WERI-Rb-1 (cell line): ENCODE measurements at places on chromosomes 12 and 14.

DNA sequence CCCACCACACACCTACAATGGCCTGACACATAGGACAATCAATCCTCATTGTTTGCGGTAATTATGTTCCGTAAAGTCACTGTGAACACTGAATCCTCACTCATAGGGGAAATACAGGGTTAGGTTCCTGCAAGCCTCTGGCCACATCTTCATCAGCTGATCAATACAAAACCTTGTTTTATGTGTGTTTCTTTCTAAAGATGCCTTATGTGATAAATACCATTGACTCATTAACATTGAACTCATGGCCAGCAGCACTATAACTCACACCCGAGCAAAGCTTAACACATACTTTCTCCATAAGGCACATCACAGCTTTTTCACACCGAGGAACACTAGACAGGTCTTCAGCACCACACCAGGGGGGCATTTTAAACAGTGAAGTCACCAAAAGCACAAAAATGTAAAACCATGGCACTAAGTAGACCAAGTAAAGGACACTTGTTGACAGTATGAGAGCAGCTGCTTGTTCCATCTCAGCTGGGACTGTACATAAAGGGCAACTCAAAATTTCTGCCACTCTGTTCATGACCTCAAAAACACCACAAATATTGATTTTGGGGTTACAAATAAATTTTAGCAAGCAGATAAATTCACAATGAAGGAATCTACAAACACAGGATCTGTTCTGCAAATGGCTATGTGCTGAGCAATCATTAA lies 60.5 kb downstream of the ESR2 start:
- DNase-seq, result no peak

- DNase-seq, result peak; percentile 20
These were observed 54.5 kb upstream of the FRS2 start for GRCh38 chr12:69415471-69416275.

DNA sequence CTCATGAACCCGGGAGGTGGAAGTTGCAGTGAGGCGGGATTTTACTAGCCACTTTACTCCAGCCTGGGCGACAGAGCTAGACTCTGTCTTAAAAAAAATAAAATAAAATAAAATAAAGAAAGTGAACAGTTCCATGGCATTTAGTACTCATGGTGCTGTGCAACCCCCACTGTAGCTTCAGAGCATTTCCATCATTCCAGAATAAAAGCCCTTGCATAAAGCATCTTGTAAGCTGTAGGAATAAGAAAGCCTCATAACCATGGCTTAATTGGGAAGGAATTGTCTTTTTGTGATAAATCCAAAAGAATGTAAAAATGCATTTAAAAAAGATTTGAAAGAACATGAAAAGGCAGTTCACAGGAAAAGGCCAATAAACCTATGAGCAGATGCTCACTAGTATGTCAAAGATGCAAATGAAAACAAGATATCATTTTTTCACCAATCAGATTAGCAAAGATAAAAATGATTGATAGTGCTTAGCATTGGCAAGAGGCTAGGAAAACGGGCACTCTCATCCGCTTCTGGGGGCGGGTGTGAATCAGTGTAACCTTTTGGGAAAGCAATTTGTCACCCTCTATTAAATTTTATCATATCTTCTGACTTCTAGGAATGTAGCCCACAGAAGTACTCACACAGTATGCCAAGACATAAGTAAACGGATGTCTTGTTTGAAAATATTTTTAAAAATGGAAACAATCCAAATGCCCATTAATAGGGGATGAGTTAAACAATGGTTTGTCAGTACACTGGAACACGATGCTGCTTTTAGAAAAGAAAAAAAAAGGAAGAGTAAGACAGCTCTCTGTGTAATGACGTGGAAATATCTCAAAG lies 46.6 kb downstream of the CFAP251 start:
- no peak for DNase-seq

GRCh38 chr12:109459247-109459646 lies 17.9 kb downstream of the KCTD10 start:
- DNase-seq, result no peak

- no peak for DNase-seq
These were observed 225.4 kb downstream of the RBM19 start for GRCh38 chr12:113740699-113741098.

- no peak for DNase-seq
These were observed 181.3 kb downstream of the RMST start for GRCh38 chr12:97643924-97644323.

- peak; percentile 69 for DNase-seq
These were observed 1957.4 kb upstream of the SEL1L start for GRCh38 chr14:83491091-83491490.

GRCh38 chr12:114167431-114167830 lies 201.3 kb upstream of the RBM19 start:
- no peak for DNase-seq

GRCh38 chr12:54684636-54685630 lies 36.8 kb upstream of the DCD start:
- DNase-seq, result no peak

DNA sequence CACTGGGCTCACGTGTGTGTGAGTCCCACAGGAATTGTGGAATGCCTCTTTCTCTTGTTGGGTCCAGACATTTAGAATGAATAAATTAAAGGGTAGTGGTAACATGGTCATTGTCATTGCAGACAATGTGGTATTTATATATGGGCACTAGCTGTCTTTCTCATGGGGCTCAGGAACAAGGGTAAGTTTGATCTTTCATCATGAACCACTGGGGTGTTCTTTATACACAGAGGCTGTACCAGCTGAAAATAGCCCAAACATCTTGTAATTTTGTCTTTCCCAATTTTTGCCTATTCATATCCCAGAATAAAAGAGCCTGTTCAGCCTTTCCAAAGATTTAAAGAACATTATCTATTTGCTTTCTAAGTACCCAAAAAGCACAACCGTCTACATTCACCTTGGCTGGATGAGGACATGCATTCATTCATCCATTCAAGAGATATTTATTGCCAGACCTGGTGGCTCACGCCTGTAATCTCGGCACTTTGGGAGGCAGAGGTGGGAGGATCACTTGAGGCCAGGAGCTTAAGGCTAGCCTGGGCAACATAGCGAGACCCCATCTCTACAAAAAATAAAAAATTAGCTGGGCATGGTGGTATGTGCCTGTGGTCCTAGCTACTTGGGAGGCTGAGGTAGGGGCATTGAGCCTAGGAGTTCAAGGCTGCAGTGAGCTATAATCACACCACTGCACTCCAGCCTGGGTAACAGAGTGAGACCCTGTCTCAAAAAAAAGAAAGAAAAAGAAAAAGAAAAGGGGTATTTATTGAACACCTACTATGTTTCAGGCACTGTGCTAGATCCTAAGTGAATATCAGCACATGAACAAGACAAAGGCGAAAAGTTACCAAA lies 4.4 kb upstream of the FOS start:
- no peak for DNase-seq

DNA sequence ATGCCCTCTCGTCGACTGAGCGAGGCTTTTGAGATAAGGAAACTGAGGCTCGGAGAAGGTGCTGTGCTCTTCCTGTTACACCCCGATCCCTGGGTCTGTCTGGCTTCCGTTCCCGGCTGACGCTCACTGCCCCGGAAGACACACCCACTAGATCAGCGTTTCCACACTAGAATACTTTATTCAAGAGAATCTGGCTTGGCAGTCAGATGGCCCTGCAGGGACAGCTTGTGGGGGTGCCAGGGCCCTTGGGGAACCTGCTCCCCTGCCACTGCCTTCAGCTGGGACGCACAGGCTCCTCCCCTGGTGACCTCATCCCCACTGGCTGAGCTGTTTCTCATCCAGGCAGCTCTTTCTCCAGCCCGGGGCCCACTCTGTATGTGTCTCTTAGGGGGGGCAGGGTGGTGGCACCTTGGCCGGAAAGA lies 13.7 kb downstream of the PGF start:
- DNase-seq, result no peak

DNA sequence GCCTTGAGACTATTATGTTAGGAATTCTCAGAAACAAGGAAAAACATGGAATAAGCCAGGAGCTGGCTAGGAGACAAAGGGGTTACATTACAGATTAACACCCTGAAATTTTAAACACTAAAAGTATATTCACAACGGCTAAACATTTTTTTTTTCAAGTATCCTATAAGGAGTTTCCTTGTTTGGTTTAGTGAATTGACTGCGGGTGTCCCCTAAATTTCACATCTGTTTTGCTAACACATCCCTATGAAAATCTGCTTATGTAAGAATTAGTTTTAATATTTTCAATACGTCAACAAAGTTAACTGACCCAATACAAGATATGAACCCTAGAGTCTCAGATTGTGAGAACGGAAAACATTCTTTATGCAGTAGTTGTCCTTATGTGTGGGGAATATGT lies 19.0 kb downstream of the TAOK3 start:
- DNase-seq, result no peak

DNA sequence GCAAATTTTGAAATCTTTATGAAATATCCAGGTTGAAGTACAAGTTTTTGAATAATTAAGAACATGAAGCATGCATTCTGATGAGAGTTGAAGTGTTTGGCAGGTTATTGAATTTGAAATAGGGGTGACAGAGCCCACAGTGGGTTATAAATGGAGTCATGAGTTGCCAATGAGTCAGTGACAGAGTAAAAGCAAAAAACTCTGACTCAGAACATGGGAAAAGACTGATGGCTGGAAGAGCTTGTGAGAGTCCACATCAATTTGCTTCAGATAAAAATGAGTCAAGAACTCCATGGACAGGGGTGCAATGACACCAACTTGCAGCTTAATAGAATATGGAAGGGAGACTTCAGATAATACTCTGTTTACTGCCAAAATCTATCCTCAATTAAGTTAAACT lies 105.3 kb downstream of the SLC6A15 start:
- DNase-seq, result no peak

GRCh38 chr12:74111688-74112360 lies 425.8 kb upstream of the ATXN7L3B start:
- peak; percentile 64 for DNase-seq
